ENCODE measurements at places on chromosomes 12 and 14. TPM values are rescaled to one million over a fixed set of nuclear protein-coding genes. Genes with fewer than 3 reads are reported as not detected.

- DNase-seq: no peak
Observed at GRCh38 chr14:69355607-69356281, 42.4 kb downstream of the ERH start.

CLEC4A gene
- 0.69 TPM for total RNA-seq

LALBA gene
- not detected for total RNA-seq

DNA sequence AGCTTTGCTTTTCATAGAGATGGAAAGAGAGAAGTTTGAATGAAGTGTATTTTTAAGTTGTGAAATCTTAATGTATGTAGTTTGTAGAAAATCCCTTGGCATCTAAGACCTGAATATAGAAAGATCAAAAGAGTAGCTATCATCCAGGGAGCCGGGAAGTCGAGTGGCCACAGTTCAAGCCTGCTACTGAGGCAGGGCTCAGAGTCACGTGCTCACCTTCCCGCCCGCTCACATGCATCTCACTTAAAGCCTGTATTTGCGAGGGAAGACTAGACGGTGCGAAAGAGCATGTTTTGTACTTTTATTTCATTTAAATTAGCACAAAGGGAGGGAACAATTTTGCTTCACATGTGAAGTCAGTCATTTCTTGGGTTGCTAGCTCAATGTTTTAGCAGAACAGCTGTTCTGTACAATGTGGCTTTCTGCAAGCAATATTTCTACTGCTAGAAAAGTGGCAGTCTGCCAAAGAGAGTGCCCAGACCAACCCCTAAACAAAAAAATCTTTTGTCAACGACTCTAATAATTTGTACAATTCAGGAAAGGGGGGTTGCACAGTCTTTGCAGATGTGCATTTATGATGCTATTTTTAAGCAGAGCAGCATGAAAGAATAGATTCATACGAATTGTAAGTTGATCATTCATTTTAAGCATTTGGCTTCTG is 290.7 kb downstream of the NPAS3 start:
- DNase-seq: no peak

- DNase-seq: no peak
Observed at GRCh38 chr14:100778526-100778882, 47.4 kb upstream of the MEG3 start.

- DNase-seq: no peak
Observed at GRCh38 chr12:111045941-111046340, 125.6 kb upstream of the MYL2 start.

- DNase-seq: no peak
Observed at GRCh38 chr12:90627180-90627896, 327.6 kb downstream of the CCER1 start.

GRCh38 chr14:98954349-98955000 is 317.5 kb downstream of the BCL11B start:
- DNase-seq: no peak

PPP4R4 gene
- total RNA-seq: 5.5 TPM

DNA sequence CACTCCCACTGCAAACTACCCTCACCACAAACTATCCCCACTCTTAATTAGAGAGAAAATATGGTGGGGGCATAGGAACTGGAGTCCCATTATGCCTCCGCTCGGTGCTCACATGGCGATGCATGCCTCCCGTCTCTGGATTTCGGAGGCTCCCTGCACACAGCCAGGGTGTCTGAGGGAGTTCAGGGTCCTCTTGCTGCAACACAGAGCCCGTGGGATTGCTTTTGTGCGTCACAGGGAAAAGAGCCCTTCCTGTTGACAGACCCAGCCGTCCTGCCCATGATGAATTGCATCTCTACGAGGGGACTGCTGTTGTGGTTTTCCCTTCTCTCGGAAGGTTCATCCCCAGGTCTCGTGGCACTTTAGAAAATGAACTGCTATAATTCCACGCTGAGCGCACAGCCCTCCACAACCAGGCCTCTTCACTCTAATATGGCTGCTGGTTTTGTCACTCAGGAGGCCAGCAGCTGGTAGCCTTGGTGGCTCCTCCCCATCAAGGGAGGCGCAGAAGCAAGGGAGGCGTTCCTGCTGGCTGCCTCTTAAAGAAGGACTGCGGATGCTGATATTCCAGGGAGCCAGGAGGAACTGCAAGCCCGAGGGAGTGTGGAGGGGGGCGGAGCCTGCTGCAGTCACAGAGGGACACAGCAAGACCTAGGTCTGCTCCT is 158.0 kb downstream of the KCNA5 start:
- no peak for DNase-seq

GRCh38 chr14:24057271-24057670 is 5.5 kb downstream of the CARMIL3 start:
- DNase-seq: no peak

GRCh38 chr12:117501076-117501869 is 139.8 kb upstream of the NOS1 start:
- no peak for DNase-seq

SIVA1 gene
- 141 TPM for total RNA-seq

DNA sequence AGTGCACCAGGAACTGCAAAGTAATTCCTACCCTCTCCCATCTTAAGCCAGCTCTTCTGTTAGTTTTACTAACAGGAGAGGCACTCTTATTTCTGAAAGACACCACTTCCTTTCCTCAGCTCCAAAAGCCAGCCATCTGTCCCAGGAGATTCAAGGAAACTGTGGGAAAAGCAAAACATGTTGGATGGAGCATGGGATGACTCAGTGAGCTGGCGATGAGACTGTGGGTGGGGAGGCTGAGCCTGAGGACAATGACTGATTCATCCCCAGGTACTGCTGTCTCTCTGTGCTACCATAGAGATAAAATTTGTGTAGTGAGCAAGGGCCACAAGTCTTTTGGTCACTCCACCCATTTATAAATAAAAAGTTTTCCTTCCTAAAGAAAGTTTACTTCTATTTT is 141.4 kb downstream of the MYRFL start:
- peak; percentile 65 for DNase-seq

DNA sequence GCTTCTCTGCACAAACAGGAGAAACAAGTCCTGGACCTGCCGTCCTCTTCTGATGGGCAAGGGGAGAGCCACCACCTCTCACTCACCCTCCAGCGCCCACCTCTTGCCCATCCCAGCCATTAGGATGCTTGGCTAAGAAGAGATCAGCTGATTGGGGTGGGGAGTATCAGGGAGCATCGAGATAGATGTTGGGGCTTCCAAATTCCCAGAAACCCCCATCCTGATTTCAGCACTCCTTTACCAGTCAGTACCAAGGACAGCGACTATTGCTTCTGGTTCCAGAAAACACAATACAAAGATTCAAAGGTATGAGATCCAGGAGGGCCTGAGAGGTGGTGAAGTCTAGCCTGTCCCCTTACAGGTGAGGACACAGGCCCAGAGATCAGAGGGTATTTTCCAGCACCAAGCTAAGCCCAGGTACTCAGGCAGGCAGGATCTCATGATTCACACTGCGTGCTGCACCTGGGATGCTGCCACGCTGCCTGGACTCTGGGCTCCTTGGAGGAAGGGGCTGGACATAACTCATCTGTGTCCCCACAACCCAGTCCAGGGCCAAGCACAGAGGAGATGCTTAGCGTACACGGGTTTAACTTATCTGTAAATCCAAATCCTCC is 76.6 kb downstream of the TUNAR start:
- no peak for DNase-seq

DNA sequence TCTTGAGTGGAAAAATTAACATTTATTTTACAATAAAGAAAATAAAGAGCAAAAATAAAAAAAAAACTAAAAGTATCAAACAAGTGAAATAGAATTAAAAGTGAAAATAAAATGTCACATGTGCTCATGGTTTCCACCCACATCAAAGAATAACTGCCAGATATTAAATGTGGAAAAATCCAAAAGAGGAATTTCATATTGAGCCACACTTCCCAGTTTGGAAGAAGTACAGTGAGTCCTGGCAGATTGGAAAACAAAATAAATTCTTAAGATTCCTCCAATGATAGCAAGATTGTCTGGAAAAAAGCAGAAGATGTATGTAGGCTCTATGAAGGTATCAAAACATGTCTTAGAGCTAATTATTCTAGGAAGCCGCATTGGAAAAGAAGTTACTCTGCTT is 1019.5 kb downstream of the SLC6A15 start:
- no peak for DNase-seq

DNA sequence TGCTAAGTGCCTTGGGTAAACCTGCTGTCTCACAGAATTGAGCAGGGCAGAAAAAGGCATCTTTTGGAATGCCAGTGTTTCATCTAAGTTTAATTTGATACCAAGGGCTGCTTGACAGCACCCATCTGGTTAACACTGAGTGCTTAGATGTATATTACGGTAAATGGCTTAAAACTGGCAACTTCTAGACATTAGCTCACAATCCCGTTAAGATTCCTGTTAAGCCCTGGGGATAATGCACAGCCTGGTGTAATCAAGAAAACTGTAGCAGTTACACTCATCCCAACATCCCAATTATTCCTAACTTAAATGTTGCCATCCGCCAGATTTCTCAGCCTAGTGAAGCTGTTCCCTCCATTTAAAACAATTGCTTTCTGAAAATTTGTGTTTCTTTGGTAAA is 29.9 kb downstream of the PPFIBP1 start:
- no peak for DNase-seq

NYNRIN gene
- total RNA-seq: 0.27 TPM

DNA sequence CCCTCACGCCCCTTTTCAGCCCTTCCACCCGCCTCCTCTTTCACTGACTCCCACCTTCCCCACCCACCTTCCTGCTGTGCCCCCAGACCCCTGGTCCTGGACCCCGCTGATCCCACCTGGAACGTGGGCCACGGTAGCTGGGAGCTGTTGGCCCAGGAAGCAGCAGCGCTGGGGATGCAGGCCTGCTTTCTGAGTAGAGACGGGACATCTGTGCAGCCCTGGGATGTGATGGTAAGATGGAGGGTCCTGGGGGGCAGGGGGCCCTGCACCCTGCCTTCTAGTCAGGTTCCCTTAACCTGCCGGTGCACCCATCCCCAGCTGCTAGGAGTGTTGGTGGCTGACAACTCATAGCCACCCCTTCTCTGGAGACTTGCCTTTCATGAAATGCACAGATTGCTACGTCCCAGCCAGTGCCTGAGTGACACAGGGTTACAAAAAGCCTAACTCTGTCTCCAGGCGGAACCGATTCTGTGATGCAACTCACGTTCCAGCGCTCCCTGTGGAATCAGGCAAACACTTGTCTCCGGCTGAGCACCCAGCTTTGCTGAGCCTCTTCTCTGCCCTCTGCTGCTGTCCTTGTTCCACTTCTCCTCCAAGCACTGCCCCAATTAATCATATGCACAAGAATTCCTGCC is 15.0 kb upstream of the OAS2 start:
- no peak for DNase-seq

- DNase-seq: no peak
Observed at GRCh38 chr12:118136559-118137003, 657 bp downstream of the PEBP1 start.

GRCh38 chr14:95487669-95488084 is 28.8 kb downstream of the SYNE3 start:
- no peak for DNase-seq

ACOT4 gene
- not detected for total RNA-seq

DNA sequence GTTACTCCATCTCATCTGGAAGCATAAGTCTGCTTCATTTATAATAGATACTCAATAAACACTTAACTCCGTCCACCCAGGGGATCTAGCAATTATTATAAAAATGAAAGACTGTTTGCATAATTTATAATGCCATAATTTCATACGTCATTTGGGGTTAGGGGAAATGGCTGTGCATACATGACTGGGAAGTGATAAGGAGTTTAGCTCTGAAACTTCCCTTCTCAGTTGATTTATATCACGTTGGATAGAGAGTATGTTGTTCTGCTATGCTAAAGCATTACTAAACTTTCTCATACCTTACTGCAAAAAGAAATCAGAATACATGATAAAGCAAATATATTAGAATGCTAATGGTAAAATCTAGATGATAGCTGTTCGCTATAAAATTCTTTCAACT is 90.4 kb upstream of the DYNC1H1 start:
- no peak for DNase-seq

DNA sequence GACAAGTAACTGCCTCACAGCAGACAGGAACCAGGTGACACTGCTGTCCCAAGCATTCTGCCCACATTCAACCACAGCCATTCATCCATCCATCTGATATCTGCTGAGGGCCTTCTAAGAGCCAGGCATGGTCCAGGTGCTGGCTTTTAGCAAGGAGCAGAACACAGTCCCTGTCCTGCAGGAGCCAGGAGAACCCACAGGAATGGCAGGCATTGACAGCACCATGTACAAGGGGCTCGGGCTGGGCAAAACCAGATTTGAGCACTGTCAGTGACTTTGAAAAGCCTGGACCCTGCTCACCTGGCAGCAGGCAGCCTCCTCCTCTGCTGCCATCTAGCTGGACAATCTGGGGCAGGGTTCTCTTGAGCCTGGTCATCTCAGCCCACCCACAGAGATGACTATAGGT is 137.0 kb downstream of the ZFP36L1 start:
- DNase-seq: peak; percentile 18

GRCh38 chr12:7934889-7935492 is 996 bp downstream of the SLC2A3 start:
- DNase-seq: no peak

DNA sequence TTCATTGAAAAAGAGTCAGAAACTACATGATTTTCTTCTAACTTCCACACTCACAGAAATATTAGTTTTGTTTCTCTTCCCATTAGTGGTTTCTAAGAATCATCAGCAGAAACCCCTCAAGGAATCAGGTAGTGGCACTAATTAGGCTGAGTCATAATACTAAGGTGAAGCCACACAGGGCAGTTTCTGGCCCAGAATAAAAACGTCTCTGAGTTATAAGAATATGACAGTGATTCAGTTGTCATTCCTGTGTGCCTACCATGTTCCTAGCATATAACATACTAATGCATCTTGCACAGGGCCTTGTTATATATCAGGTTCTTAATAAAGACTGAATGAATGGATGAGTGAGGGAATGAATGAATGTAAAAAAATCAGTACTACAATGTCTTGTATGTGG is 206.0 kb upstream of the PLEKHG7 start:
- DNase-seq: no peak

DNA sequence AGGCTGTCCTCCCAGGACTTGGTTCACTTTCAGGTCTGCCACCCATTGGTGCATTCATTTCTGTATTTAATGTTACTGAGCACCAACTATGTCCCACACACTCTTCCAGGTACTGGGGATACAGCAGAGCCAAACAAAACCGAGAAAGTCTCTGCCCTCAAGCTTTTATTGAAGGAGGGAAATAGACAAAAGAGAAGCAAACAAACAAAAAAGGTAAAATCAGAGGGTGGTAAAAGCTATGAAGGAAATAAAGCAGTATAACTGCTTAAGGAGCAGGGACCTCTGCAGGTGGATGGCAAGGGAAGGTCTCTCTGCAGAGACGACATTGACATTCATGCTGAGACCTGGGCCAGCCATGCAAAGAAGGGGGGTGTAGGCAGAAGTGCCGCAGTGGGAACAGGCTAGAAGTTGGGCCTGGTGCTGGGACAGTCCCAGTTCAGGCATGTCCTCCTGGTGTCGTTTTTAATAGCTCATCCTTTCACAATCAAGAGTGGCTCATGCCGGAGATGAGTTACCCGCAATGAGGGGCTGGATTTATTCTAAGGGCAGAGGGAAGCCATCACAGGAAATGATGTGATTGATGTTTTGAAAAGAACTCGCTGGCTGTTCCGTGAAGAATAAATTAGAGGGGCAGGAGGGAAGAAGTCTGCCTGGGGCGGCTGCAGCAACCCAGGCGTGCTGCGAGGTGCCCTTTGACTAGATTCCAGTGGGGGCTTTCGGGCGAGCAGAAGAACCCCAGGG is 72.8 kb downstream of the IRF2BPL start:
- no peak for DNase-seq
